ENCODE measurements at places on chromosomes 1 and 21.

- DNase-seq = no peak
Measured at GRCh38 chr1:164586591-164586990, 27.6 kb downstream of the PBX1 start.

DNA sequence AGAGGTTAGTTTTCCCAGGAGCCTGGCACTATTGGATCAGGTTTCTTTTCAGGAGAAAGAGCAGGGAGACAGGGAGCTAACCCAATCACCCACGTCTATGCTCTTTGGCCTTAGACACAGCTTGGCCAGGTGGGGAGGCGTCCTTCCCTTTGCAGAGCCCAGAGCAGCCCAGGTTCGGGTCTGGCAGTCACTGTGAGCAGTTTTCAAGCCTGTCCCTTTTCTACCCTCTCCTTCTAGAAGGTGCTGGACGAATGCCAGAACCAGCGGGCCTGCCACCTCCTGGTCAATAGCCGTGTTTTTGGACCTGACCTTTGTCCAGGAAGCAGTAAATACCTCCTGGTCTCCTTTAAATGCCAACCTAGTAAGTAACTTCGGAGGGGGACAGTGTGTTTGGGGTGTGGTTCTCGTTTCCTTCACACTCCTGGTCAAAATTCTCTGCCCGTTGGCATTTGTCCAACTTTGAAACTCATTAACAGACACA is 44.9 kb downstream of the EVA1C start:
- no peak for DNase-seq

DNA sequence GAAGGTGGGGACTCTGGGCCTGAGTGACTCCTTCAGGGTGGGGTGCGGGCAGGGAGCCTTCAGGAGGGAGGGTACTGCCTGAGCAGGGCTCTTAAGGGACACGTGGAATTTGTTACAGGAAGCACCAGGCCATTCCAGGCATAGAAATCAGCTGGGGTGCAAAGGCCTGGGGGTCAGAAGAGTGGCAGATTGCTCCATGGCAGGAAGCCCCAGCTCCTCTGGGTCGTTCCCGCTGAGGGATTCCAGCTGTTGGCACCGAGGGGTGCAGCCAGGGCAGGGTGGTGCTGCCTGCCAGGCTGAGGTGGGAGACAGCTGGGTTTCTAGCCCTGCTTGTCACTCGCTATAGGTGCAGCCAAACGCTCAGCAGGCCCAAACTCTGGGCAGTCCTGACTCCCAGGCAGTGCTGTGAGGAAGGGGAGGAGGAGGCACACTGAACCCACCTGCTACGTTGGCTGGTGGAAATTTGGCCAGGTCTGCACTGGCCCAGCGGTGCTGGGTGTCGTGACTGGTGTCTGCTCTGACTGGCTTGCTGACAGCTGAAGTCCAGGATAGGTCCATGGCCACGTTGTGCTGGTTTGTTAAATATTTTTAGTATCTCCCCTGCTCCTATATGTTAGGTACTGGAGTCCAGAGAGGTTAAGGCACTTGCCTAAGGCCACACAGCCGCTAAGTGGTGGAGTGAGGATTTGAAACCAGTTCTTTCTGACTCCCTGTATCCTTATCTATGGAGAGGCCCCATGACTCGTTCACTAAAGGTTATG is 19.3 kb downstream of the TNFRSF1B start:
- no peak for DNase-seq

DNA sequence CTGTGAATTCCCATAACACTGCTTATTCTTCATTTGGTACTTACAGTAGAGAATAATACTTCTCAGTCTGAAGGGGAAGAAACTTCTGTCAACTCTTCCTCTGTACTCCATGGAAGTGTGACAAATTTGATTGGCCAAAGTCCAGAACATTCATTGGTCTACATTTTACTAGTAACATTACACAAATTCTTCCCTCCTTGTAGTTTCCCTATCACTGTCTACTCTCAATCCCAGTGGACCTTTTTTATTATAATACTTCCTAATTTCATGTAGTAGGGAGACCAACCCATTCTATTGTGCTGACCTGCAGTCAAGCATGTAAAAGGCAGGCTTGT is 74.7 kb downstream of the ALG6 start:
- DNase-seq = no peak

DNA sequence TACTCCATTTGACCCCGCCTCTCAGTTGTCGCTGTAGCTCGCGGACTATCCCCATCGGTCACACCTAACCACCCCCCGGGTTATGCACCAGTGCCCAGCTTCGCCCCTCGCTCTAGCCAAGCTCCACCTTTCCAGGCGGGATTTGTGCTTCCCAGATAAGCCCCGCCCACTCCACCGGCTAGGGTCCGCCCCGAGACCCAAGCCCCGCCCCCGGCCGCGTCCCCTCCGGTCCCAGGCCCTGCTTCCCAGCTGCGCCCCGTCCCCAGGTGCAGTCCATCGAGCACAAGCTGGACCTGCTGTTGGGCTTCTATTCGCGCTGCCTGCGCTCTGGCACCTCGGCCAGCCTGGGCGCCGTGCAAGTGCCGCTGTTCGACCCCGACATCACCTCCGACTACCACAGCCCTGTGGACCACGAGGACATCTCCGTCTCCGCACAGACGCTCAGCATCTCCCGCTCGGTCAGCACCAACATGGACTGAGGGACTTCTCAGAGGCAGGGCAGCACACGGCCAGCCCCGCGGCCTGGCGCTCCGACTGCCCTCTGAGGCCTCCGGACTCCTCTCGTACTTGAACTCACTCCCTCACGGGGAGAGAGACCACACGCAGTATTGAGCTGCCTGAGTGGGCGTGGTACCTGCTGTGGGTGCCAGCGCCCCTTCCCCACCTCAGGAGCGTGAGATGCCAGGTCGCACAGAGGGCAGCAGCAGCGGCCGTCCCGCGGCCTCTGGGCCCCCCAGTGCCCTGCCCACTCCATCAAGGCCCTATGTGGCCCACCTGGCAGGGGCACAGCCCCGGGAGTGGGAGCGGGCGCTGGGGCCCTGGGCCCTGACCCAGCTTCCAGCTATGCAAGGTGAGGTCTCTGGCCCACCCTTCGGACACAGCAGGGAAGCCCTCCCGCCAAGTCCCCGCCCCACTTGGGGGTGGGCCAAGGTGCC is 23.9 kb downstream of the CITED4 start:
- no peak for DNase-seq

DNA sequence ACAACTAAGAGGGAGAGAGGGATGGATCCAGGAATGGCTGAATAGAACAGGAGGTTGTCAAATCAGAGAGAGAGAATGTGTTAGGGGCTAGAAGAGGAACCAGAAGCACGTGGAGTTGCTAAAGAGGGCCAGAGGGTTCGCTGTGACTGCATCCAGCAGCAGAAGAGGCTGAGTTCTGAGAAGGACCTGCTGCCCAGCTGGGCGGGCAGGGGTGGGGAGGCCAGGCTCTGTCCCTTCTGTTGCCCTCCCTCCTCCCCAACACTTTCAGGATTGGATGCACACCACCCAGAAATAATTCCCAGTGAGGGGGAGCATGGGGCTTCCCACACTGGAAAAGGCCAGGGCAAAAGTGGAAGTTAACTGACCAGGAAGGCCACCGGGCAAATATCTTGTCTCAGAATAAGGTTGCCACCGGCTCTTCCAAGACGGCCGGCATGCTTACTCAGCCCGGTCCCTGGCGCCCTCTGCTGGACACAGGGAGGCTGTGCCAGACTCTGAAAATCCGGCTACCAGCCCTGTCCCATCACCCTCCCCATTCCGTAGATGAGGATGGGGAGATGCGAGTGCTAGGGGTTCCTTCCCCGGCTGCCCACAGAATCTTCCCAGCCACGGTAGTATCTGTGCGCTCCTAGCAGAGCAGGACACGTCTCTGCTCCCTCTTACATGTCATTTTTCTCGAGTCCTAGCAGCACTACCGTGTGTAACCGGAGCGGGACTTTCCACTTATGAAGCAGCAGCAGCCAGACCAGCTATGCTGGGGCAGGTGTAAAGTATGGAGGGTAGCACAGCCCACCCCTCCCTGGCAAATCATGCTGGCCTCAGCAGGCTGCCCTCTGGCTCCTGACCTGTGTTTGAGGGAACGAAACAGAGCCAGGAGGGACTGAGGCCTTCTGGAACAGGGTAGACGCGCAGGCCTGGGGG is 46.8 kb upstream of the A3GALT2 start:
- DNase-seq = peak; percentile 82

DNA sequence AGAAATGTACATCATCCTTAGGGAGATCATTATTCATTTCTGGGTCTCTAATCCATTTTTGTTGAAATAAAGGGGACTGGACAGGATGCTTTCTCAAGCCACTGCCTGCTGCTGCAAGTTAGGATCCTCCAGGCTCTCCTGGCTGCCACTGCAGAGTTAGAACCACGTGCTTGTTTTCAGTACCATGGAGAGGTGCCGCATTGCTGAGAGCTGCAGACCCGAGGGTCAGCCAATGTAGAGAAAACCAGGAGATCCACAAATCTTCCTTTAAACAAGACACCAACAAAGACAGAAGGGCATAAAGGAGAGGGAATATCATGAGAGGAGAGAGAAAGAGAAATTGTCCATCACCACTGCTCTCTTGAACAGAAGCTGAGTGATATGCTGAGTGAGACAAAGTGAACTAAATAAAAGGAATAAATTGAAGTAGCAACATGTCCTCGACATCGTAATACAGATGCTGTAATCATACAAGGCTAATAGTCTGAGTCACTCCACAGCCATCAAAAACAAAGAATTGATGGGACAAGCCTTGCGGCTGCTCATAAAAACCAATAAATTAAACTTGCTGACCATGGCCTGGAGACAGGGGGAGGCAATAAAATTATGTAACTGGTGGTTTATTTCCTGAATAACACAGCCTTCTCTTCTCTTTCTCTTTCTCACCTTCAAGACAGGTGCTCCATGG is 255.7 kb downstream of the OMA1 start:
- DNase-seq = peak; percentile 21

DNA sequence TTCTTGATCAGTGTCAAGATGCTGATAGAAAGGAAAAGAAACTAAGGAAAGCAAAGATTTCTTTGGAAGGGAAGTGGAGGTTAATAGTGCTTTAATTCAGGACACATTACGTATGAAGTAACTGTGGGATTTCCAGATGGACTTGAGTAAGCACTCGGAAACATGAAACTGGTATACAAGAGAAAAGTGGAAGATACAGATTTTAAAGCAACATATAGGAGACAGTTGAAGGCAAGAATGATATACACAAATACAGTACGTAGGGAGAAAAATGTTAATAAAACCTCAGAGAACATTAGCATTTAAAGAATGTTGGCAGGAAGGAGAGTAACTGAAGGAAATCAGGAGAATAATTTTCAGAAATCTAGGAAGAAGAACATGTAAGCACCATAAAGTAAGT is 730.9 kb upstream of the ADGRL2 start:
- DNase-seq = no peak

- no peak for DNase-seq
Measured at GRCh38 chr1:161398900-161399256, 31.2 kb upstream of the CFAP126 start.

DNA sequence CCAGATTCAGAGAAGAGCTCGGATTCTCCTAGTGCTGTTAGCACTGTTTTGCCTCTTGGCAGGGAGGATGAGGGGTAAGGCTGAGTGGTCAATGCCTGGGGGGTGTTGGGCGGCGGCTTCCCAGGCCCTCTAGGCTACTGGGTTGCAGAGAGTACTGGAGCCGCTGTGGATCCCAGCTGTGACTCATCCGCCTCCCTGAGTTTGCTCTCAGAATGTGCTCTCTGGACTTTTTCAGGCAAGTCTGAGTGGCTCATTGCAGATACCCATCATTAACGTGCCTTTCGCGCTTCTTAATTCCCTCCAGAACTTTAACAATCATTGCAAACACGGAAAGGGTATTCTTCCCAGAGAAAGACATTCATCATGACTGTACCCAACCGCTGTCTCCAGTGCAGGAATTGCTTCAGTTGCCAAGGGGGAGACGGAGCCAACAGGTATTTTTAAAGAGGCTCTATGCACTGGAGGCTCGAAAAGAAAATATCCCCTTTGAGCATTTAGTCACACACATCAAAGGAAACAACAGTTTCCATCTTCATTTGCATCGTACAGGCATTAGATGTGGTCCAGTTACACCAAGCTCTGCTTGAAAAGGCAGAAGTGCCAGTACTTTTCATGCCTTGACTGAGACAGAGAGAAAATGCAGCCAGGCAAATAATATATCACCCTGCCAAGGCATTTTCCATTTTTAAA is 14.4 kb upstream of the CAMTA1 start:
- DNase-seq = peak; percentile 57

GRCh38 chr1:209869291-209870149 is 41.7 kb downstream of the UTP25 start:
- DNase-seq = peak; percentile 67

All from fibroblast of lung (primary cell).